Urinary bladder (tissue), 4 donors: ENCODE measurements at places on chromosomes 11 and 22. TPM values are rescaled to one million over a fixed set of nuclear protein-coding genes. Genes with fewer than 3 reads are reported as not detected.

The CASP5 gene
- 0.74 TPM for total RNA-seq

The ANKRD49 gene
- total RNA-seq: 34.5 TPM

The OR2D2 gene
- 0.53 TPM for total RNA-seq

The MMP10 gene
- not detected for total RNA-seq

The SLC25A45 gene
- total RNA-seq: 5.0 TPM

The NCF4 gene
- total RNA-seq: 9.7 TPM

The OR52E8 gene
- total RNA-seq: not detected

The VSIG10L2 gene
- total RNA-seq: 0.48 TPM

The OR4C46 gene
- total RNA-seq: not detected

The GPHA2 gene
- not detected for total RNA-seq

The CCDC88B gene
- 2.6 TPM for total RNA-seq

The SLC22A6 gene
- not detected for total RNA-seq

The TMEM121B gene
- 0.21 TPM for total RNA-seq

The SLC35F2 gene
- total RNA-seq: 5.1 TPM

The MMP1 gene
- total RNA-seq: 0.53 TPM

The SLC25A17 gene
- 20.1 TPM for total RNA-seq

The SCGB1D4 gene
- total RNA-seq: not detected

The TEX54 gene
- not detected for total RNA-seq

The TRIM44 gene
- total RNA-seq: 16.0 TPM

The CDCA5 gene
- 3.9 TPM for total RNA-seq

The PTPN5 gene
- total RNA-seq: 0.21 TPM

The TFIP11 gene
- 22.5 TPM for total RNA-seq

The B4GALNT4 gene
- 13.4 TPM for total RNA-seq

The POTEH gene
- total RNA-seq: not detected

The ARHGAP20 gene
- total RNA-seq: 23.0 TPM

The ALDH3B2 gene
- 2.6 TPM for total RNA-seq

The PGA4 gene
- 1.2 TPM for total RNA-seq

The TUT1 gene
- total RNA-seq: 5.1 TPM

The CATSPERZ gene
- not detected for total RNA-seq

The SYT9 gene
- 2.6 TPM for total RNA-seq

The KRTAP5-7 gene
- 0.26 TPM for total RNA-seq

The SLC37A2 gene
- 9.0 TPM for total RNA-seq

The OR4D5 gene
- not detected for total RNA-seq

The C11orf16 gene
- total RNA-seq: not detected

The TMEM132A gene
- total RNA-seq: 14.0 TPM

The C11orf87 gene
- 0.69 TPM for total RNA-seq

The F2 gene
- not detected for total RNA-seq

The C11orf42 gene
- not detected for total RNA-seq

The OR52H1 gene
- total RNA-seq: 2.2 TPM

The LMF2 gene
- total RNA-seq: 21.4 TPM

The MMP12 gene
- total RNA-seq: 3.8 TPM
